KBM-7 (cell line): ENCODE measurements at places on chromosomes 11 and 22.

DNA sequence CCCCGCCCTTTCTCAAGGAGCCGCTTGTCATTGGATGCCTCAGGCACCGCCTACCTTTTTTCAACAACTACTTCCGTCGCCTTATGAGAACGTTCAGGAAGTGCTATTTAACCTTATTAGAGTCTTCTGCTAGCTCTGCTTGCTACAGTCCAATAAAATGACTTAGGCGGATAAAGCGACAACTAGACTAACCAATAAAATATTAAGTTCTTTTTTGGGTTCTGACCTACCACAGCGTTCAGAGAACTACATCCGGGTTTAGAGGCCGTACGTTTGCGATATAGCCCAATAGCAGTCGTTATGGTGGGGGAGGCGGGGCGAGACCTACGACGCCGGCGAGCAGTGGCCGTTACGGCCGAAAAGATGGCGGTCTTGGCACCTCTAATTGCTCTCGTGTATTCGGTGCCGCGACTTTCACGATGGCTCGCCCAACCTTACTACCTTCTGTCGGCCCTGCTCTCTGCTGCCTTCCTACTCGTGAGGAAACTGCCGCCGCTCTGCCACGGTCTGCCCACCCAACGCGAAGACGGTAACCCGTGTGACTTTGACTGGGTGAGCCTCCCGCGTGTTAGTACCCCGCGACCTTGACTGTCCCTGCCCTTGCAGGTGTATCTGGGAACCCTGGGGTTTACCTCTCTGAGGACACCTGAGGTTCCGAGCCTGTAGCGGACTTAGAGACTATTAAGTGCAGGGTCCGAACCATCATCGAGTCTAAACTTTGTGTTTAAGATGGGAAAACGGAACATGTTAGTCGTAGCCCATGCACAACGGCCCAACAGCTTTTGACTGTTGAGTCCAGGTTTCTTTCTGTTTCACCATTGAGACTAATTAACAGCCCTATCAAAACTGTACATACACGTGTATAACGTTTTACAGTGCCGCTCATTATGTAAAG is at the start of gene TMX2:
TSS of gene TMX2 (plus strand) at position 338 of the 895 bp plus-strand sequence. CDS start at position 364, 26 bp downstream.
- peak; percentile 97 for DNase-seq

DNA sequence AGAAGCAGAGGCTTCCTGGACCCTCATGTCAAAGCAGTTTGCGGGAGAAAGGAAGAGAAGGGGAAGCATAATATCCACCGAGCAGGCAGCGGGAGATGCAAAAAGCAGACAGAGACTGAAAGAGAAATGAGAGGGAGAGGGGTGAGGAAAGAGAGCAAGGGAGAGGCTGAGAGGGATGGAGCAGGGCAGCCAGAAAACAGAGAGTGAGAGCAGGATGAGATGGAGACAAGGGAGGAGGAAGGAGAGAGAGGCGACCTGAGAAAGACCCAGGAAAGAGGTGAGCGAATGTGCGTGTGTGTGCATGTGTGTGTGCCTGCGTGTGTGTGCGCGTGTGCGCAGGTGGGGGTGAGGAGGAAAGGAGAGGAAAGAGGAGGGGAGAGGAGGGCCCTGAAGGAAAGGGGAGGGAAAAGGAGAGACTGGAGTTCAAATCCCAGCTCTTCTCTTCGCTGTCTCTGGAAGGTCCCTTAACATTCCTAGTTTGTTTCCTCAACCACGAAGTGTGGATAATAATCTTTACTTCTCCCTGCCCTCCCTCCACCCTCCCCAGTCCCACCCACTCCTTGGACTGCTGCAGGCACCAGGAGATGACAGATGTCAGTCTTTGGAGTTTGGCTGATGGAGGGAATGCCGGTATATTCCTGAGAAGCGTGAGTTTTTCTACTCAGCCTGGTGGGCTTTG is 67.9 kb downstream of the ISX start:
- no peak for DNase-seq

DNA sequence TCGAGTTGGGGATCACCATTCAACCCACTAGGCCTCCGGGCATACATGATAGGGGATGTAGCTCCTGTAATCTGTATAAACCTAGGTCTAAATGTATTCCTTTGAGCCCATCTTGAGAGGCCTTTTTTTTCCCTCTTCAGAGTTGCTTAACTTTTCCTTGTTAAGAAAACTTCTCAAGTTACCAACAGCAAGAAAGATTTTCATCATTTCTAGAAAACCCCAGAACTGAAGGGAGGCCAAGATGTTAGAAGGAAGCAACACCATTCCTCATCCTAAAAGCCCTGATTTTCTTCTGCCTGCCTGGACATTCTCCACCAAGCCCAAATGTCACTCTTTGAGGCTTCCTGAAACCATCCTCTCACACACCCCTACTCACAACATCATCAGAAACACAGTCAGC is 79.4 kb downstream of the TMPRSS5 start:
- no peak for DNase-seq

DNA sequence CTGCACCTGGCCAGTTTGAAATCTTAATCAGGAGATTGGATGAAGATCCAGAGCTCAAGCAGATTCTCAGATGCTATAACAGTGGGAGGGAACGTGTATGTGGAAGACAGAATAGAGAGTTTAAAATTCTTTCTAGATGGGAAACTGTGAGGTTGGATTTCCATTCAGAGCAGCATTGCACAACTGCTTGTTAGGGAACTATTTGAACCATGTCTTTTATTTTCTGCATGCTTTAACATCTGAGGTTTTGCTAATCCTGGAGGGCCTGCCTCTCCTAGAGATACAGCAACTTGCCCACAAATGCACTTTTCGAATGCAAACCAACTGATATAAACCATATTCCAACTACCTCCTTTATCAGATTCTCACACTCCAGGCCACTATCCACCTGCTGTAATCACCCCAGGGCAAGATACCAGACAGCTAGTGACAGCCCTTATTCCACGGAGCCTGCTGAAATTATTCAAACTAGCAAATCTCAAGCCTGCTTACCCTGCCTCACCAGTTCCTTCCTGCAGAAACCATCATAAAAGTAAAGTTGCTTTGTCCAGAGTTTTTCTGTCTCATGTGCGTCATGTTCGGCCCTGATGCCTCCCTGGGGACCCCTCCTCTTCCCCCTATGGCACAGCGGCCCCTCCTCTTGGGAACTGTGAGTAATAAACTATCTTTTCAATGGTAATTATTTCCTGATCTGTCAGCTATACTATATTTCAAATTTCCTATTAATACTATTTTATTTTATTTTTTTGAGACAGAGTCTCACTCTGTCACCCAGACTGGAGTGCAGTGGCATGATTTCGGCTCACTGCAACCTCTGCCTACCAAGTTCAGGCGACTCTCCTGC is 18.4 kb upstream of the SEC14L4 start:
- no peak for DNase-seq

DNA sequence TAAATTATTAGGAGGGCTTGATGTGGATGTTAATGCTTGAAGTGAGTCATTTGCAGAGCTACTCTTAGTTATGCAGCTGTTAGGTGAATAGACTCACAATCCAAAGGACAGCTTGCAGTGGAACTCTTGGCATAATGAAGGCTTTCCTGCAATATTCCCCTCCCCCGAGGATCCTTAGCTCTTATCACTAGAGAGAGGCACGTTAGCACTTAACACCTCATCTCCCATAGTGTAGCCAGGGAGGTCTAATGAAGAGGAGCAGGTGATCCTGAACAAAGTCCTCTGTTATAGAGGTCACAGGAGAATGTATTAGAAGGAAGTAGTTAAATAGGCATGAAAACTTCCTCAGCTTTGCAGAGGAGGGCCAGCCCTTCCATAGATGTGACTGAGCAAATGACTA is 919.2 kb upstream of the FAT3 start:
- no peak for DNase-seq

- DNase-seq, result no peak
These were observed 18.2 kb upstream of the MUC5AC start for GRCh38 chr11:1139441-1140083.

DNA sequence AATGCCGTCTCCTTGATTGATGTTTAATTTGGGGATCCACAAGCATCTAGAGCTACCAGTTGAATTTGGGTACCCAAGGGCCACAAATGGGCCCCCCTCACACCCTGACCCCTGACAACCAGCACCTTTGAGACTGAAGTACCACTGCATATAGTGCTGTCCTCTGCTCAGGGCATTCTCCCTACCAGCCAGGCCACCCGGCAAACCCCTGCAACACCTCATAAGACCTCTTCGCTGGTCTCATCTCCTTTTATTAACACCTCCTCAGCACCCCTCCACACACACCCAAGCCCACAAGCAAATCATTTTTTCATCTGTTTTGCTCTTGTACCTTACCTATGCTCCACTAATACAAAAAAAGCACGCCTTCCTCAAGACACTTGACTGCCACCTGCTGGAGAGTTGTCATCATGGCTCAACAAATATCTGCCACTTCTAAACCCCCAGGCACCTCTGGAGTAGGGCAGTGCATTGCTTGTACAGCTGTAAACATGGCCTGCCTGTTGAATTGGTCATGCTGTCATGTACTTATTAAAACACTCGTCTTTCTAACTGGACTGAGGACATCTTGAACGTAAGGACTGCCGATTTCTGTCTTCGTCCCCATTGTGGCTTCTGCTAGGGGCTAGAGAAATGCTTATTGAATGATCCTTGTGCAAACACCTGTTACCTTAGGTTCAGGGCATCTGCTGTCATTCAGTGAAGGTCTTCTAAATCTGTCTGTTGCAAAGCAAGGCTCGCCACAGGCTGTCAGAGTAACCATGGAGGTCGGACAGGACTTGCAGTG is 66.5 kb downstream of the BMAL1 start:
- peak; percentile 87 for DNase-seq

DNA sequence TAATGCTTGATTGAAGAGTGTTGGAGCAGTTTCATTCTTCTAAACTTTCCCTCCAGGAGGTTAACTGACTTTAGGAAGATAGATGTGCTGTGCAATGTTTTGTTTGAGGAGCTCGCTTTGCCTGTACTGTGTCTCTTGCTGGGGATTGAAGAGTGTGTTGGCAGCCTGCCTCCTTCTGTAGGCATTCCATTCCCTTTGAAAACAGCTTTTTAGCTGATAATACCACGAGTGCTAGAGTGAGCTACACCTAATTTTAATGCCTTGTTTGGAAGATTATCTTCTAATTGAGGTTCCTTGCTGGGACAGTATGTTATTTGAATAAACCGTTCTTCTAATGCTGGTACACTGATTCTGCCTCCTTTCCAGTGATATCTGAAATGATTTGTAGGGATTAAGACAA is 7.2 kb downstream of the DDX10 start:
- no peak for DNase-seq

DNA sequence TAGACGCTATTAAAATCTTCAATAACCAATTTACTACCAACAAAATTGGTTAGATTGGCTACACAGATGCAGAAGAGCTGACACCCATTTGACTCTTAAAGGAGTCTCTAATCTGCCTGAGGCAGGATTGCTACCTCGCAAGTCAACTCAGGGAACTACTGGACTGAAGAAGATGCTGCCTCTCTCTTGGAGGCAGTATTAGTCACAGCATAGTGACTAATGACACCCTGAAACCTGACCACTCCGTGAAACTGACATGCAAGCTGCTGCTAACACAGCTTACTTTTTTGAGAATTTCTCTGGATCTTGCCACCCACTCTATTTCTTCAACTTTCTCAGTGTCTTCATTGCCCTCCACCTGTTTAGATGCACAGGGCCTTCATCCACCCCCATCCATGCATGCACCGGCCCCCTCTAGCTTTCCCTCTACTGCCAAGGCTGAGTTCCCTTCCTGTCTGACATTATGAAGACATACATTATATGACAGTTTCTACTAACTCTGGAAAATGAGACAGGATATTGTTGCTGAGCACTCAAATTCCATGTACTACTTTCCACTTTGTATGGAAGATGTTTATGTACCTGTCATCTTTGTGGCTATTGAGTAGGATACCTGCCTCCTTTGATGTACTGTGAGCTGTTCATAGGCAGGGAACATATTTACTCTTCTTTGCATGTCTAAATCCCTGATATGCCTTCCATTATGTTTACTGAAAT is 183.2 kb downstream of the MSANTD4 start:
- no peak for DNase-seq

GRCh38 chr11:86219311-86220193 is 25.0 kb upstream of the EED start:
- no peak for DNase-seq

DNA sequence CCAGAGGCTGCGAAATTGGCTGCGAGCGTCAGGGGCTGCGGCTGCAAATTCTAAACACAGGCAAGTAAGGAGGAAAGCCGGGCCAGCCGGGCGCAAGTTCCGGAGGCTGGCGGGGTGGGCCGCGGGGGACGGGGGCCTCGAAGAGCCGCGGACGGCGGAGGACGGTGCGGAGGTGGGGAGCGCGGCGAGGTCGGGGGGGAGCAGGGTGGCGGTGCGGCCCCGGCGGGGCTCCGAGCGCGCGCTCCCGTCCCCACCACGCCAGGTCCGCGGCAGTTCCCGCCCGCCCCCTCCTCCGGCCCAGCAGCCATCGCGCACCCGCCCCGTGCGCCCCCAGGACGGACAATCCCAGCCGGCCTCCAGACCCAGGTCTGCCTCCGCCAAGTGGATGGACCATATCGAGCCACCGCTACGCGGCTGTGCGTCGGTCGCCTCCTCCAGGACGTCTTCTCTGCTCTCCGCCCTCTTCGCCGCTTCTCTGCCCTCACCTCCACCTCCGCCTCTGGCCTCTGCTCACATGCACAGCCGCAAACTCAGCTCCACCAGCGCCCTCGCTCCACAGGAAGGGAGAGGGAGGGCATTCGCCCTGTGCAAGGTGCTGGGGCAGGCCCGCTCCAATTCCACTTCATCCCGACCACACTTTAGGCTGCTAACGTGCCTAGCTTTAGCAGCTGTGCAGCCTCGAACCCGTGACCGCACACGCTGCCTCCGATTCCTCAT is 7.2 kb downstream of the ELFN2 start:
- DNase-seq, result no peak

DNA sequence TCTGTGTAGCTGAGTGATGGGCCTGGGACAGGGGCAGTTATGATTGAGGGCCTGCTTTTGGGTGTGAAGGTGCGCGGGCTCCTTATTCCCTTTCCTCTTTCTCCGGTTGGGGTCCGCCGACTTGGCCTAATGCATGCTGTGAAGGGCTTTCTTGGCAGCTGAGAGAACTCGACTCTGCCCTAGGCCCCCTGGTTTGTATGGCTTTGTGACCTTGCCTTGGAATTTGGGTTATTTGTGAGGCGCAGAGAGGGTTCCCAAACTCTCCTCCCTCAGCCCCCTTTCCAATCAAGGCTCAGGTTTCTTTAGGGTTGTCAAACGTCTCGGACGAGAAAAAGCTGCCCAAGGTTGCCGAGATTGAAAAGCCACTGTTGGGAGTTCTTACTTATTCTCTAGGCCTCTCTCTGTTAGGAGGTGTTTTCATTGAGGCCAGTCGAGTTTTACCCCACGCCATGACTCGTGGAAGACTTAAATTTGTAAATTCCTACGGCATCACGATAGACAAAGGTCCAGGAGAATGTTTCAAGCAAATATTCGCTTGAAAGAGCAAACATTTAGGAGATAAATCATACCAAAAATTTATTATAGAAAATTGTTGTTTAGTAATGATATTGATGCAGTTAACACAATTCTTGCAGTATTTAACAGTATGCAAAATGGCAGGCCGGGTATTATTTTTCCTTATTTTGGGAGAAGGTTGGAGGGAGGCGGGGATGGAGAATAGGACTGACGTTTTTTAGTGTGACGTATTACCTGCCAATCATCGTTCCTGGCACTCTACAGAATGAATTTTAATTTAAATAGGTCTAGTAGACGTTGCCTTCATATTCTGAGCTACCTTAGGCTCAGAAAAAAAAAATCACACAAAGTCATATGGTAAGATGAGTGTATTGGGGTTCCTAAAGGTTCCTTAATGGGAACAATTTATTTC is 689 bp downstream of the PDHX start:
- no peak for DNase-seq
